ENCODE measurements at places on chromosomes 6 and 20.
A peak's percentile ranks its signal among the peaks of the same experiment; 100 is the strongest.

- peak; percentile 32 for DNase-seq
These were observed 34.5 kb downstream of the HCRTR2 start for GRCh38 chr6:55208478-55209458.

GRCh38 chr6:63740709-63741108 lies 105.1 kb downstream of the PHF3 start:
- DNase-seq, result peak; percentile 56

- DNase-seq, result no peak
These were observed 13.4 kb upstream of the SCAF8 start for GRCh38 chr6:154719854-154720253.

- DNase-seq, result no peak
These were observed 103.5 kb downstream of the SCP2D1 start for GRCh38 chr20:18916886-18917750.

GRCh38 chr6:162108041-162108440 lies 619.5 kb downstream of the PRKN start:
- DNase-seq, result no peak

- DNase-seq, result no peak
These were observed 347.0 kb downstream of the DOK5 start for GRCh38 chr20:54822386-54822785.

- no peak for DNase-seq
These were observed 208.2 kb downstream of the CLIC5 start for GRCh38 chr6:45807311-45808041.

DNA sequence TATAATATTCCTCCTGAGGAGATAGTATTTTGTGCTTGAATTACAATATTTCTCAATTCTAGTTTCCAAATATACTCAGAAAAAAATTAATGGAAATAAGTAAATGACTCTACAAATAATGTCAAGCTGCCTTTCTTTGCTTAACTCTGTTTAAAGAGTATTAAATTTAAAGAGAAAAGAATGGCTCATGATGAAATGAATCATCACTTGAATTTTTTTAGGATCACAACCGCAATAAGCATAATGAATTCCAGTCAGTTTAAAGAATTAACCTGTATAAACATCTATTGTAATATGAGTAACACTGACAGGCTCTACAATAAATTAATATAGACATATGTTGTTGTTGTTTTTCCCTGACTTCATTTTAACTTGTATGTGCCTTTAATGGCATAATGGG lies 266.2 kb upstream of the ADGRB3 start:
- no peak for DNase-seq

GRCh38 chr6:169287675-169288074 lies 34.0 kb upstream of the THBS2 start:
- no peak for DNase-seq

DNA sequence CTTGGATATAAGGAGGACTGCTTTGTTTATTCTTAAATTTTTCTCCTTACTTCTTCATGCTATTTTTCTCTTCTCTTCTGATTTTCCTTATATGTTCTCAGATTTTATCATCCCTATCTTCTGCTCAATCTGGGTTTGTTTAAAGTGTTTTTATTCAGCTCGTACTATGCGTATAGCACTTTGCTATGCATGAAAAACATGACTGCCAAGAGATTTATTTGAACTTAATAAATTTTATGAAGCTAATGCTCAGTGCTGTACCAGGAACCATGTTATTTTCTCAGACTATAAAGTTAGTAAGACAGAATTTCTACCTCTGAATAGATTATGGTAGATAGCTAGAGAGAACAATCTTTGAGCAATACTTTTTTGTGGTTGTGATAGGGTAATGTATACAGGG lies 305.9 kb downstream of the LAMA2 start:
- no peak for DNase-seq

DNA sequence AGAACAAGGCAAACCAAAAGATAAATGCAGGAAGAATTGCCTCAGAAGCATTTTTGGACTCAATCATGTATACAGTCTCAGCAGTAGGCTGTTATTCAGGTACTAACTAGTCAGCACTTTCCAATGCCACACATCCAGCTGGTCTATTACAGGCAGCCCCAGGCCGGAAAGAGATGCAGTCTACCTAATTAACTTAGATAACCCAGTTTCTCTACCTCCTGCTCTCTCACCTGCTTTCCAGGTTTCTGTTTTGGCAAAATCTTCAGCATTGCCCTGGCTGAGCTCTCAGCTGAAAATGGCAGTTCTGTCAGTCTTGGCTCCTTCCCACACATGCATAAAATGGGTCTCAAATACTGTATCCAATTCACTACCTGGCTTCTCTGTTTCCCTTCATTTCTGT lies 101.3 kb upstream of the UFL1 start:
- DNase-seq, result no peak

DNA sequence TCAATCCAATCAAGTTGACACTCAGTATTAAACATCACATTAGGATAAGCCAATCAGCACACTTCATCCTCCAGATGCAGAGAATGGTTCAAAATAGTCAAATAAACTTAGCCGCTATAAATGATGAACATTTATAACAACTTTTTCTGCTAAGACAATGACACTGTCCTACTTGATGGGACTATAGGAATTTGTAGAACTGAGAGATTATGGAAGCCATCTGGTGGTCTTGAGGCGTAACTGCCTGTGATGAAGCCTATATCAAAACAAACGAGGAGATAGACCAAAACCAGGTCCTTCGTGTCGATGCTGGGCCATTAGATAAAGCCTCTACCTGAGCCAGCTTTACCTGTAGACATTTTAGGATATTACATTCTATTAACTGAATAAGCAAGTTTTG lies 631.1 kb downstream of the COL12A1 start:
- DNase-seq, result no peak

GRCh38 chr6:132811276-132811675 lies 3.1 kb upstream of the RPS12 start:
- peak; percentile 81 for DNase-seq

- DNase-seq, result no peak
These were observed 211.8 kb downstream of the QKI start for GRCh38 chr6:163626073-163626867.

GRCh38 chr6:69843189-69843588 lies 23.2 kb upstream of the COL19A1 start:
- no peak for DNase-seq

- no peak for DNase-seq
These were observed 77.8 kb downstream of the VIP start for GRCh38 chr6:152828431-152828830.

- peak; percentile 88 for DNase-seq
These were observed 31.4 kb downstream of the ACSS2 start for GRCh38 chr20:34907616-34908469.

- DNase-seq, result no peak
These were observed 73.5 kb downstream of the EFHC1 start for GRCh38 chr6:52493669-52494068.

GRCh38 chr20:37288091-37288490 lies 1.4 kb upstream of the MANBAL start:
- no peak for DNase-seq

DNA sequence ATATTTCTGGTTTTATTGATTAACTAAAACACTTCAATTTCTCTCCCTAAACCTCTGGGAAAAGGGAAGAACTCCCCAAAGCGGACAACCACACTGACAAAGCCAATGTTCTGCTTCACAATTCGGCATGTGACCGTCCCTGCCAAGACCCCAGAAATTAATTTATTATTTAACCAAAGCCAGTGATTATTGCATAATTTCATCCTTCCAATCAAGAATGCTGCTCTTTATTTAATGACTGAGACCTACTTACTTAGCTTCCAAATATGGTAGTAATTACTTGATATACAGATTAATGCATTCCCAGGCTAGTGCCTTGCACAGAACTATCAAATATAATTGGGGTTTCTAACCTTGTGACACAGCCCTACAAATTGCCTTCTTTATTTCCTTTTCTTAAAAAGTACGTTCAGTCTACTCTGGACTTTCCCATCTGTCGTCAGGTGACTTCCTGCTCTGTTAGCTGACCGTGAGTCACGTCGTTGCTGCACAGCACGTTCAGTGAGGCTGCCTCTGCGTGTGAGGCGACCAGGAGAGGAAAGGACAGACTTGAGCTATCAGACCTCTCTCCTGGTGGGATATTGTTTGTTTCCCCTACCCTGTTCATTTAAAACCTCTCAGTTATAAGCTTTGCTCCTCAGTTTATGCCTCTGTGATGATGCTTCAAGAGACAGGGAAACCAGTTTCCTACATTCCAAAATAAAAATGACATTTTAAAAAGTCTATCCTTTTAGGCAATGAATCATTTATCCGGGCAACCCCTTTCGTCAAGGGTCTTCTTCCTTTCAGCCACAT lies 55.7 kb upstream of the TNFAIP3 start:
- peak; percentile 90 for DNase-seq

DNA sequence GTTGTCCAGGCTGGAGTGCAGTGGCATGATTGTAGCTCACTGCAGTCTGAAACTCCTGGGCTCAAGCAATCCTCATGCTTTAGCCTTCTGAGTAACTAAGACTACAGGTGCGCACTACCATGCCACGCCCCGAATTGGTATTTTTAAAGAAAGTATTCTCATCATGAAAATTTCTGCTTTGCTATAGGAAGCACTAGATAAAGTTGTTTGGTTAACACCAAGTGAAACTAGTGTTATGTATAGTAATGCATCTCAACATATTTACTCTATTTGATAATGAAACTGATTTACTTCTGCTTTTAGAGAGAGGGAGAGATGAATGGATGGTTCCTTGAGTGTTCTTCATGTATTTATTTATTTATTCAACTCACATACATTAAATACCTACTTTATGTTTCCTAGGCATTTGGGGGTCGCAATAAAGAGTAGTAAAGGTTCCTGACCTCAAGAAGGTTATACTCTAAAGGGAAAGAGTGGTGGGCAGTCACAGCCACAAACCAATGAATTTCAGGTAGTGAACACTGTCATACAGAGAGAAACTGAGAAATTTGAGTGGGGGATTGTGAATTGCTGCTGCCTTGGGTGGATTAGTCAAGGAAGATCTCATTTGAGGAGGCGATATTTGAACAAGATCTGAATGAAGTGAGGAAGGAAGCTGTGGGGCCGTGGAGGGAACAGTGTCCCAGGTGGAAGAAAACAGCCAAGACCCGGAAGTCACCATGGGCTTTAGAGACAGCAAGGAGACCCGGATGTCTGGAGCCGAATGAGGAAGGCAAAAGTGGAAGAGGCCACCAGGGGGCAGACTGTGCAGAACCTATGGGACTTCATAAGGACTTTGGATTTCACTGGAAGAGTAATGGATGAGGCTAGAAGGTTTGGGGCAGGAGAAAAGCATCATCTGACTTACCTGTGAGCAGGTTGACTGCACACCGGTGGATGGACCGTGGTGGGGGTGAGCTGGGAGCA lies 185.6 kb downstream of the TSHZ2 start:
- no peak for DNase-seq

- DNase-seq, result no peak
These were observed 1286.0 kb upstream of the GJE1 start for GRCh38 chr6:140846503-140847261.

DNA sequence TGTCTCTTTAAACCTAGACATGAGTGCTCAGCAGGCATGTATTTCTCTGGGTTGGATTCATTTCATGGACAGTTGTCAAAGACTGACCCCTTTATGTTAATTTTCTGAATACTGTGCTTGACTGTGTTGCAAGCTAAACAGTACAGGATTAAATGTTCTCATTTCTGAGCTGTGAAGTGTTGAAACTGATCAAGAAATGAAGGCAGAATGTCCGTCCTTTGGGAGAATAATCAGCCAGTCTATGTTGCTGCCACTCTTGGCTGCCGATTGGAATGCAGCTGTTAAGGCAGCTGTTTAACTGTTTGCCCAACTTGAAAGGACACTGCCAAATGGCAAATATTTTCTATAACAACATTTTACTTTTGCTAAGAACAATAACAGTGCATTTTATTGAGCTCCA lies 87.3 kb downstream of the CEP57L1 start:
- DNase-seq, result no peak

DNA sequence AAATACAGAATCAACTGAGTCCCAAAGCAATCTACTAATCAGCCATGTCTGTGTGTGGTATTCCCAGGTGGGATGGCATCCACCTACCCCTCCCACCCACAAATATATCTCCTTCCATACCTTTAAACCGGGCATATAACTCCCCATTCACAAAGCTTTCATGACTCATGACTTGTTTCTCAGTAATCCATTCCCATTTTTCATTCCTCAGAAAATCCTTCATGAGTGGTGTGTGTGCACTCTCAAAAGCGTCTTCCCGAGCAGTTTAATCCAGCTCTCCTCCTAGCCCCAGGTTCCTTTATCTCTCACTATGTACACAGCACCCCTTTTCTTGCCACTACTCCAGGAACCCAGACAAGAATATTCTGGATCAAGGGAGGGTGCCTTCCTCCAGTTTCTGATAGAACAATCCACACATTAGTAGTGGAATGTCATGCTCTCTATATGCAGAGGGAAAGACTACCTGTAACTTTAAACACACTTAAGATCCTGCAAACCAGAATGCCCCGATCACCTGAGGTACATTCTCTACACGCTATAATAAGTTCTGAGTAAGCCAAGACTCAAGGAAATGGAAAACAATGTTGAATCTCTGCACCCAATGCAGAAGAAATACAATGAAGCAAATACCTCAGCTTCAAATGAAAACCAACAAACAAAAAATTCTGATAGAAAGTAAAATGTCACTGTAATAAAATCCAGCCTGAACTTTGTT lies 55.7 kb upstream of the IPCEF1 start:
- peak; percentile 34 for DNase-seq

Measured in retinal pigment epithelial cell (primary cell).